NCI-H2081 (cell line): ENCODE measurements at places on chromosomes 2 and 18.

DNA sequence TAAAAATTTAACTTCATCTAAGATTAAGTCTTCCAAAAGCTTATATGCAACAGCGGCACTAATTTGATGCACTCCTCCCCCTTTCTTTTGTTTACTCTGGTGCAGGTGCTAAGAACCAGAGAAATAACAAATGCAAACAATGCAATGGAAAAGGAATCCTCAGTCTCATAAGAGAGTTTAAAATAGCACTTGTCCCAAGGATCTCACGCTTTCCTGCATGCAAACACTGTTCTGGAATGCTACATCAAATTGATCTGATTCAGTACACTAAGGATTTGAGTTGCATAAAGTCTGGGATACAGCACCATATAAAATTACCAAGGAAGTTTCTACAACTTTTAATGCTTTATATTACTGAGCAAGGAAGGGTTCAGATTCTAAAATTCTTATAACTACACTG, 50.5 kb downstream of the SEPTIN10 start:
- no peak for DNase-seq

DNA sequence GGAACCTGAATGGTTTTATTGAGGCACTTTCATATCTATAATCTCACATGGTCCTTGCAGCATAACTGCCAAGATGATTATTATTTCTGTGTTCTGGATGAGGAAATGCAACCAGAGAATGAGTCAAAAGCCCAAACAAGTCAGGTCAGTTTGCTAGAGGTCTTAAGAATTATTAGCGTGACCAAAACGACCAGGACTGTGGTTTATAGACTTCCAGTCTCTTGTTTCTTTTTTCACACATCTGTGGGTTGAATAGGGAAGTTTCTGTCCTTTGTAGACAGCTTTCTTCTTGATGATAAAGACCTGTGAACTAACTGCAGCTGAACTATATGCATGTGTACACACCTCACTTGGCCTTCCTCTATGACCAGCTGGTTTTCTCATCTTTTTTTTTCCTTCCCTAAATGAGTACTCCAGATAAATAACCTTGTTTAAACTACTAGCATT, 13.9 kb downstream of the ADAM23 start:
- DNase-seq: no peak

- no peak for DNase-seq
Observed at GRCh38 chr18:52648201-52648600, 308.2 kb downstream of the DCC start.

DNA sequence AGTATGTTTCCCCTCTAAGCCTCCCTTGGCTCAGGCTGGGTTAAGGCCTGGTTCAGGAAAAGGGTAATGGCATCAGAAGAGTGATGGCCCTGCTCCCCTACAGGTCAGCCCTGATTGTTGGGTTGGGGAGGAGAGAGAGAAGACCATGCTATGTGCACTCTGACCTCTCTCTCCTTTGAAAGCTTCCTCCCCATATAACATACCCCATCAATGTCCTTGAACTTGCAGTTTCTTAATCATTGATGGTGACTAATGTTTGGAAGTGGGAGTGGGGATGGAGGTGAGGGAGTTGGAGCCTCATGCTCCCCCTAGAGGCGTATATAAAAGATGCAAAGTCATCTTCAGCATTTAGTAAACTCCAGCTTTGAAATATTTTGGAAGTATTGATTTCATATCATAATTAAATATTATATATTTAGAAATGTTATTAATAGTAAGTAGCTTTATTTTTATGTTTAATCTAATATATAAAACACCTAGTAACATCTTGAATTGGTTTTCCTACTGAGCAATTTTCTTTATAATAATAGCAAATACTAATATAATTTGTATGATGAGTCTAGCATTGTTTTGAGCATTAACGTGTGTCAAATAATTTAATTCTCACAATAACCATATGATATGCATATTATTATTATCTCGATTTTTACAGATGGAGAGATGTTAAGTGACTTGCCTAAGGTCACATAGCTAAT, 8.8 kb downstream of the PLCL1 start:
- DNase-seq: no peak

DNA sequence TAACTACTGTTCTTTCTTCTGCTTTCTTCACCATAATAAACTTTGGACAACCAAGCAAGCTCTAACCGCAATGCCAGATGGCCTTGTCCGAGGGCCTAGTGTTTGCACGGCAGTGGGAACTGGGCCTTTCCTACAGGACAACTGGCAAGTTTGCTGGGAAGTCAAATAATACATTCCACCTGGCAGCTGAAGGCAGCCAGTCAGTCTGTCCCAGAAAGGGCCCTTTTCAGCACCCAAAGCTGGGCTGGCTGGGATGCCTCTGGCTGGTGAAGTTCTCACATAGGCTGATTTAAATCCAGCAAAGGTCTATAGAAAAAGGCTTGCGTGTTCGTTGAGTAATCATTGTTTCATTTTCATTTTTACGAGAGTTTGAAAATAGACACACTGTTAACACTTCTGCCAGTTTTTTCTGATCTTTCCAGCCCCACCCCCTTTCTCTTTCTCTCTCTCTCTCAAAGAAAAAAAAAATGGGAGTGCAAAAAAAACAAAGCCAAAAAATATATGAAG, 110.0 kb upstream of the EPAS1 start:
- DNase-seq: no peak

- DNase-seq: no peak
Observed at GRCh38 chr2:236166796-236167296, 1.3 kb downstream of the GBX2 start.

DNA sequence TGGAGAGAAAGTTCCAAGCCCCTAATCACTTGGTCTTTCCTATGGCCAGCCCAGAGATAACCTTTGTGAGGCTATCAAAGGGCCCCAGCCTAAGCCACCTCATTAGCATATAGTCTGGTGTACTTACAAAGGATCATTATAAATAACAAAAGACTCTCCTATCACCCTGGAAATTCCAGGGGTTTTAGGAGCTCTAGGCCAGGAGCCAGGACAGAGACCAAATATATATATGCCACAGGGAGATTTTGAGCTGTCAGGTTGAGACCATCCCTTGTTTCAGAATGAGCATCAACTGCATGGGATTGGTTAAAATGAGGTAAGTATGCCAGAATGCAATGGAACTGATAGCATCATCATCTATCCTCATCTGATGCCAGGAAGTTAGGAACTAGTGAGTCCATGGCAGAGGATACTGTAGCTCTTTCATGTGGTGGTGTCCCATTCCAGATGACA, 32.1 kb upstream of the CHRNA1 start:
- no peak for DNase-seq

DNA sequence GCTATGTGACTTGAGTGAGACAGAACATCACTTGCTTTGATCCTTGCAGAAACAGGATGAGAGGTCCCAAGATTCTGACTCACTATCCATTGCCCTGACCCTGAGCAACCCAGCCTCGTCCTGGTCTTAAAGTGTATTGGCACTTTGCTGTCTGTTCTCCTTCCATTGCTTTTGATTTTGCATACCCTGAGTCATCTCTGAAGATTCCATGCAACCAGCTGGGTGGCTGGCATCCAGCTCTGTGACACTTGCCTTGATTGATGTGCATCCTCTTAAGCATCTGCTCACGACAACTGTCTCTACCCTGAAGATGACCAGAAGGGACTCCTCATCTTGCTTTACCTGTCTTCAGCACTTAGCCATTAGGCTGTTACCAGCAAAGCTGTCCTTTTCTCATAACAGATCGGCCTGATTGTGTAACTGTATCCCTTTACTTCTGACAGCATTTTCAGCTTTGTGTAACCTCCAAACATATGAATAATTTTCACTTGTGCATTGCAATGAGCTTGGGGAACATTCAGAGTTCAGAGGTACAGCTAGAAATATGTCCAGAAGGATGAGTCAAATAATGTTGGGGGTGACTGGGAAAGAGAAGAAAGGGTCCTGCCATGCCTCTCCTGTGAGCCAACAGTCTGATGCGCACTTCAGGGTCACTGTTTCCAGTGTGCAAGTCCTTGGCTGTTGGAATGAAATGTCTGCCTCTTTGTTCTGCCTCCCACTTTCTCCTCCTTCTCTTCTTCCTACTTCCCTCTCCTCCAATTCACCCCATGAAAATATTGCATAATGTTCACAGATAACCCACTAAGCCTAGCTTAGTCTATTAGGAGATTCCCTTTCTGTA, 249.7 kb upstream of the OSR1 start:
- DNase-seq: no peak

DNA sequence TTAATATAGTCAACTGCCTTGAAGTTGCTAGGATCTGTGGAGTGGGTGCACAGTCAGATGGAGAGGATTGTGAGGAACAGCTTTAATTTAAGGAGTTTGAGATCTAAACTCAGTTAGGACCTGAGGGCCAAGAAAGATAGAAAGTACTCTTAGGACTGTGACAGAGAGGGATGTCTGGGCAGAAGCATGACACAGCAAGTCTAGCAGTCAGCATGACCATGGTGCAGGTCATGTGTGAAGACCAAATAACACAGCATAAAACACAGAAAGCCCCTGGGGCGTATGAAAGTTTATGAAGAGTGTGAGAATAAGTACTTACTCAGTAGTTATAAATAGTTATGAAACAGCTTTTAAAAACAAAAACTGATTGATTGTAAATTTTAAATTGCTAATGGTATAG, 107.2 kb downstream of the GALNT1 start:
- DNase-seq: no peak

DNA sequence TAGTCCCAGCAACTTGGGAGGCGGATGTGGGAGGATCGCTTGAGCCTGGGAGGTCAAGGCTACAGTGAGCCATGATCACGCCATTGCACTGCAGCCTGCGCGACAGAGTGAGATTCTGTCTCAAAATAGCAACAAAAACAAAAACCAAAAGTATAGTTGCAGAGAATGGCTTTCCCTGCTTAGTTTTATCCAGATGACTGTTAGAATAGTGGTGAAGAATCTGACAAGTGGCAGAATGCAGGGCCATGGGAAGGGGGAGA, 53.8 kb downstream of the NEDD4L start:
- no peak for DNase-seq

DNA sequence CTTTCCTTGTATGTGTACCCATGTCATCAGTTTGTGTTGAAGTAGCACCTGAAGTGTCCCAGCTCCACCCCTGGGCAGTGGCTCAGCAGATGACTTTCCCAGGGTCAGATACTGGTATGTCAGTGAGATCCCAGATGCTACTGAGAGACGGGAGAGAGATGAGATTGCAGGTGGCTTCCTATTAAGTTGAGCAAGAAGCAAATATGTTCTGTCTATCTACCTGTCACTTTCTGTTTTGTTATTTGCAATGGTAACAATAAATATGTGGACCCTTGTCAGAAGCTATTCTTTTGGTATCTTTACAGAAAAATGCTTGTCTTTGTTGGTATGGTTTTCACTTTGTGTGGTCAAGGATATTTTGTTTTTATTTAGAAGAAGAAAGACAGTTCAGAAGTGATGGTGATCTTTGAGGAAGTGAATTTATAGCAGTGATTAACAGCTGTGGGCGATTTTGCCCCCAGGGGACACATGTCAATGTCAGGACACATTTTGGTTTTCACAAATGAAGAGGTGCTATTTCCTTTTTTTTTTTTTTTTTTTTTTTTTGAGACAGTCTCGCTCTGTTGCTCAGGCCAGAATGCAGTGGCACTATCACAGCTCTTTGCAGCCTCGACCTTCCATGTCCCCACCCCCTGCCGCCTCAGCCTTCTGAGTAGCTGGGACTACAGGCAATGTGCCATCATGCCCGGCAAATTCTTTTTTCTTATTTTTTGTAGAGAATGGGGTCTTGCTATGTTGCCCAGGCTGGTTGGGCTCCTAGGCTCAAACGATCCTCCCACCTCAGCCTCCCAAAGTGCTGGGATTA, 21.4 kb downstream of the MGAT5 start:
- no peak for DNase-seq

DNA sequence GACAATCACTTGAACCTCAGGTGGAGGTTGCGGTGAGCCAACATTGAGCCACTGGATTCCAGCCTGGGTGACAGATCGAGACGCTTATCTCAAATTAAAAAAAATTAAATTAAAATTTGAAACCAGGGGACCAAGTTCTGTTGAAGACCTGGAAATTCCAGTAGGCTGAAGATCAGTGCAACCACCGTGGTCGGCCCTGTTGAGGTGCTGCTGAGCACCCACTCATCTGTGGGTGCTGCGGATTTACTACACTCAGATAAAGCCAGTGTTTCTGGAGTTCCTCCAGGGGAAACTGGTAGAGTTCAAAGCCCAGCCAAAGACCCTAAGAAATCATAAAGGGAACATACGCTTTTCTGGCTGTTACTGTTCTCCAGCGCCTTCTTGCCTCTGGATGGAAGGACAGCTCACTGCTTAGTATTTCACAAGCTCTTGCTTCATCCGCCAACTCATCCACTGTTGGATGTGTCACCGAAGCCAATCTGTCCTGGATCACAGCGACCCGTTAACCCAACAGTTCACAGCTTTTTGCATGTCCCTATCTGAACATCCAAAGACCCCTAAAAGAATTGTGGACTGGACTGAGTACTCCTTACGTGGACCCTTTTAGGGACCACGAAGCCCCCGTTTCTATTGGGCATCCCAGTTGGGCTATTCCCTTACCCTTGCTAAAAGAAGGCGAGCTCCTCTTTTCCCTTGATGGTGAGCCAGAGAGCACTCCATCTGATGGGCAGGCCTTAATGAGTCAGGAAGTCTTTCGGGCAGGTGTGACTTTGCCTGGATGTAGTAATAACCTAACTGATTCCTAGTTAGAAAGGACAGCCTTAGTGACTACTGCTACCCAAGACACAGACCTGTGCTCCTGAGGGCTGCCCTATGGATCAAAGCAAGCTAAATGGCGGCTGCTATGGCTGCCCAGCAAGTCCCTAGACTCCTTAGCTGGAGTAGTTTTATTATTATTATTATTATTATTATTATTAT, 6.0 kb upstream of the ALPP start:
- no peak for DNase-seq

- DNase-seq: peak; percentile 37
Observed at GRCh38 chr2:227127201-227127600, 36.8 kb downstream of the COL4A4 start.

GRCh38 chr2:226687641-226688253, 111.9 kb downstream of the IRS1 start:
- no peak for DNase-seq

- DNase-seq: no peak
Observed at GRCh38 chr18:1760901-1761300, 810.4 kb downstream of the METTL4 start.

GRCh38 chr2:140027320-140027719, 1247.1 kb upstream of the NXPH2 start:
- DNase-seq: no peak

DNA sequence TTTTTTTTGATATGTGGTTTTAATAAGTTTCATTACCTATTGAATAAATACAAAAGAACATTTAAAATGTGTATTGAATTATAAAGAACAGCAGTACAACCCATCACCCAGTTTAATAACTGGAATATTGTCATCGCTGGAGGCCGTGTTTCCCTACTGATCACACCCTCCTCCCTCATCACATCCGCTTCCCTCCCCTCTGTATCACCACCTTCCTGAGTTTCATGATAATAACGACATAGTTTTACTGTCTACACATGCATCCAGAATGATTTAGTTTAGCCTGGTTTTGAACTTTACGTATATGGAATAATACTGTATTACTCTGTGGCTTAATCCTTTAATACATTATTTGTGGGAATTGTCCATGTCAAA, 2.1 kb downstream of the SERPINB8 start:
- DNase-seq: no peak

DNA sequence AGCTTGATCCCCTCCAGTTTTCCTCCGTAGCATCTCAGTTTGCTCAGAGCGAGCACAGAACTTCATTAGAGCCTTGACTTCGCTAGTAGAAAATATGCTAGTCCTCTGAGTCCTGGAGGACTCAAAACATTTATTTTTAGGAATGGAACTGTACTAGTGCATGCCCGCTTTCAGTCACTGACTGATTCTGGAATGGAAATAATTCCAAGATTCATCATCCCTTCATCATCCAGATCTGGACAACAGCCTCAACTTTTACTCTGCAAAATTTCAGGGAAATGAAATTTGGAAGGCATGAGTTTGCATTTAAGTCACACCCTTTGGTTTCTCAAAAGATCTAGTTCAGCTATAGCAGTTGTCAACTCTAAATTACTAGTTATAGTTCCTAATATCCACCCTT, 304.6 kb downstream of the XIRP2 start:
- no peak for DNase-seq
